Stimulated activated CD8-positive, alpha-beta memory T cell treated with anti-CD3 and anti-CD28 coated beads, Interleukin-15, amount 100 ng/mL, for 1 hour (primary cell): ENCODE measurements at places on chromosomes 5 and 9.

- DNase-seq: no peak
Observed at GRCh38 chr5:22693121-22693520, 160.0 kb downstream of the CDH12 start.

DNA sequence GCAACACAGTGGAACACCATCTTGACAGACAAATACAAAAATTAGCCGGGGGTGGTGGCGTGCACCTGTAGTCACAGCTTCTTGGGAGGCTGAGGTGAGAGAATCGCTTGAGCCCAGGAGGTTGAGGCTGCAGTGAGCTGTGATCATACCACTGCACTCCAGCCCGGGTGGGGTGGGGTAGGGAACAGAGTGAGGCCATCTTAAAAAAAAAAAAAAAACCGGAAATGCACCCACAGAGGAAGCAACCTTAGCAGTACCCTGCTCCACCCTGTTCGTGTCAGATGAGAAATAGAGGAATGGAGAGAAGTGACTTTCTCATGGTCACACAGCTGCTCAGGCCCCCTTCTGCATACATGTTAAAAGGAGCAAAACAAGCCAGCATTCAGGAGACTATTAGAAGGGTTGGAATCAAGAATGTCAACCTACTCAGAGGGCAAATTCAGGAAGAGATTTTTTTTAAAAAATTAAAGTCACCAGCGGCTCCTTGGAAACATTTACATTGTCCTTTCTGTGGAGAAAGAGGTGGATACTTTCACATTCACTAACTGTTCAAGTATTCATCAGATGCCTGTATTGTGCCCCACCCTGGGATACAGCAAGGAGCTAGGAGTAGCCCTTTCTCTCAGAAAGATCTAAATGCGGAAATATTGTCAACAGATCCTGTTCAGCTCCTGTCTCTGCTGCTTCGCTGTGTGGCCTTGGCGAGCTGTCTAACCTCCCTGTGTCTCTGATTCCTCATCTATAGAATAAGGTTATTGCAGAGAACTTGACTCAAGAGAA, 41.0 kb downstream of the CYFIP2 start:
- DNase-seq: no peak

DNA sequence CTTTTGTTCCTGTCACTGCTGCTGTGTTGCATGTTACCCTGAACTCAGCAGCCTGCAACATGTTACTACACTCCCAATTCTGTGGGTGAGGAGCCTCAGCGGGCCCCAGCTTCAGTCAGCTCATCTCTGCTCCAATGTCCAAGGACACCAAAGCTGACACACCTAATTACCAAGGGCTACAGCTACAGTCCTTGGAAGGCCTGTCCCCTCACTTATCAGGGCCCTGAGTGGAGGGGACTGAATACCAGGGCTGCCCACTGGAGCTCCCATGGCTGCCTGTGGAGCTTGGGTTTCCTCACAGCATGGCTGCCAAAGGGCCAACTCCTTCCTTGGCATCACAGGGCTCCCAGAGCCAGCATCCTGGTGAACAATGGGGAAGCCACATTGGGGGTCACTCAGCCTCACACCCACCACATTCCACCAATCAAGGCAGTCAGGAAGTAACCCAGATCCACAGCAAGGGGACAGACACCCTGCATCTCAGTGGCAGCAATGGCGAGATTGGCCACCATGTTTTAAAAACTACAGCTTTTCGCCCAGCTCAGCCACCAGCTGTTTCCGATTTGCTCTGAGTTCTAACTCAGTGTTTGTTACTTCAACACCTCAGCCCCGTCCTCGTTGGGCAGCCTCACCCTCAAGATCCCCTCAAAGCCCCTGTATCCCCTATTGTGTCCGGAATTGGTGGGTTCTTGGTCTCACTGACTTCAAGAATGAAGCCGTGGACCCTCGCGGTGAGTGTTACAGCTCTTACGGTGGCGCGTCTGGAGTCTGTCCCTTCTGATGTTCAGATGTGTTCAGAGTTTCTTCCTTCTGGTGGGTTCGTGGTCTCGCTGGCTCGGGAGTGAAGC, 18.9 kb downstream of the SEMA4D start:
- DNase-seq: no peak

DNA sequence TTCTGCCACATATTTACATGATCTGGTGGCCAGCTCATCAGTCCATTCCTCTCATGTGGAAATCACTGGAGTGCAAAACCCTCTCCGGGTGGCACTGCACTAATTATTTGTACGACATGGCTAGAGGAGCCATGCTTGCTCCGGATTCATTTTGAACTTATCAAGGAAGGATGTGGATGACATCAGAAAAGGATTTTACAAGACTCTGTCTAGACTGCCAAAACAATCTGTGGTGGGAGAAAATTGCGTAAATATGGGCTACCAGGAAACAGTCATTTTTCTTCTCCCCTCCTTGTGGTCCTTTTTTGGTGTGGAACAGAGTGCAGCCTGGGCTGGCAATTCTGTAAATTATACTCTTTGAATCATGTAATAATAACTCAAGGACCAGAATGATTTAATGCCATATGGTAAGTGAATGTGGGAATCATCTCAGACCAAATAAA, 123.4 kb upstream of the IFNE start:
- no peak for DNase-seq

- no peak for DNase-seq
Observed at GRCh38 chr9:117691367-117691766, 12.8 kb upstream of the TLR4 start.

- no peak for DNase-seq
Observed at GRCh38 chr5:61704289-61704688, 372.2 kb downstream of the ZSWIM6 start.

GRCh38 chr5:110903966-110904365, 165.2 kb downstream of the SLC25A46 start:
- no peak for DNase-seq

DNA sequence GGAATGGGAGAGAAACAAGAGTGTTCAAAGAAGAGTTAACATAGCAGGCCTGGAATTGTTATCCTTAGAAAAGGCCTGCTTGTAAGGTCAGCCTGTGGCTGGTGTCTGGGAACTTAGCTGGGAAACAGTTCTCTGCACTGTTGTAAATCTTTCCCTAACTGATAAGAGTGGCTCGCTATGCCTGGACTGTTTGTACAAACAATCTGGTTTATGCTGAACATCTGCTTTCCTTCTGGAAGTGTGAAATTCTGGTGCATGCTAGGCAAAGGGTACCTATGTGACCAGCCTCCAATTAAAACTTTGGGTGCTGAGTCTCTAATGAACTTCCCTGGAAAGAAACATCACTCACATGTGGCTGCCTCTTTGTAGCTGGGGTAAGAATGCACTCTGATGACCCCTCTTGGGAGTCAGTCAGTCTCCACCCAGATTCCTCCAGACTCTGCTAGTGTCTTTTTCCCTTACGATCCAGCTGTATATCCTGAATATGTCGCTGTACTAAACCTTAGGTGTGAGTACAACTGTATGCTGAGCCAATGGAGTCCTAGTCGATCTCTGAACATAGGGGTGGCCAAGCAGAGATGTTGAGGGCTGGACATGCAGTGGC, 16.5 kb downstream of the SPARC start:
- no peak for DNase-seq

- DNase-seq: no peak
Observed at GRCh38 chr5:180637962-180638680, 11.3 kb downstream of the FLT4 start.

GRCh38 chr5:57986761-57987341, 473.0 kb downstream of the PLK2 start:
- no peak for DNase-seq

GRCh38 chr9:2525147-2525546, 96.4 kb upstream of the VLDLR start:
- no peak for DNase-seq

DNA sequence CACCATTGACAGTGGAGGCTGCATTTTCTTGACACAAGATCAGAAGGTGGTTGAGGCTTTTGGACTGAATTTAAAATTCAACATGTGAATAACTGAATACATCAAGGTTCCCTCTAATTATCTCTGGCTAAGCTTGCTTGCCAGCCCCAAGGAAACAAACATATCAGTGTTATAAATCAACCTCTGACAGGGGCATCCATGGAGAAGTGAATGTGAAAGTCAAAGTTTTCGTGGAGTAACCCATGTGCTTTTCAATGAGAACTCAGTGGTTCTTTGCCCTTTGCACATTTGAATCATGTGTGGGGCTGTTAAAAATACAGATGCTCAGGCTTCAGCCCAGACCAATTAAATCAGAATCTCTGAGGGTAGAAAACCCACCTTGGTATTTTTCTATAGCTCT, 128.9 kb downstream of the LRRC70 start:
- DNase-seq: no peak

DNA sequence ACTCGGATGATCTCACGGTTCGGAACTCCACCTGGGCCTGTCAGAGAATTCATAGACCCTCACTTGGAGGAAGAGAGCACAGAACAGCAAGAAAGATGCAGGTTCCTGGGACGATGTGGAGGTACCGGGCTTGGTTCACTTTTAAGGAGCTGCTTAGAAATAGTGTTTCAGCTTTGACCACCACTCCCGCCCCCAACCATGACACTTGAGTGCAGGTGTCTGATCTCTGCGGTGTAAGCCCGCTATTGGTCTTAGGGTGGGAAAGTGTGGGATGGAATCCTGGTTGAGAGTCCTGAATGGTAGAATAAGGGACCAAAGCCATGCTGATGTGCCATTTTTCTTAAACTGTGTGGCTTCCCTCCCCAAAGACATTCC, 97.2 kb upstream of the LMX1B start:
- no peak for DNase-seq

- DNase-seq: no peak
Observed at GRCh38 chr5:53376853-53377252, 103.6 kb upstream of the FST start.

DNA sequence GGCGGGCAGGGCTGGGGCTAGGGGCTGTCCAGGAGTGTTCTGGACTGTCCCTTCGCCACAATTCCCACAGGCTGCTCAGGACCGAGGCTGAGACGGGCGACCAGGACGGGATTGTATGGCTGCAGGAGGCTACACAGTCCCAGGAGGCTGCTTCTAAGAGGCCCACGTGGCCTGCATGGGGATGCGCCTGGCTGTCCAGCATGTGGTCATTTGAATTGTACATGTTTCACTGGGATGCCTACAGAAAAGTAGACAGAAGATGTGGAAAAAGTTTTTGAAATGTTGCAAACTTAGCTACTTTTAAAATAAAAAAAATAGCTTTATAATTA, 32.6 kb upstream of the SPTLC1 start:
- no peak for DNase-seq

DNA sequence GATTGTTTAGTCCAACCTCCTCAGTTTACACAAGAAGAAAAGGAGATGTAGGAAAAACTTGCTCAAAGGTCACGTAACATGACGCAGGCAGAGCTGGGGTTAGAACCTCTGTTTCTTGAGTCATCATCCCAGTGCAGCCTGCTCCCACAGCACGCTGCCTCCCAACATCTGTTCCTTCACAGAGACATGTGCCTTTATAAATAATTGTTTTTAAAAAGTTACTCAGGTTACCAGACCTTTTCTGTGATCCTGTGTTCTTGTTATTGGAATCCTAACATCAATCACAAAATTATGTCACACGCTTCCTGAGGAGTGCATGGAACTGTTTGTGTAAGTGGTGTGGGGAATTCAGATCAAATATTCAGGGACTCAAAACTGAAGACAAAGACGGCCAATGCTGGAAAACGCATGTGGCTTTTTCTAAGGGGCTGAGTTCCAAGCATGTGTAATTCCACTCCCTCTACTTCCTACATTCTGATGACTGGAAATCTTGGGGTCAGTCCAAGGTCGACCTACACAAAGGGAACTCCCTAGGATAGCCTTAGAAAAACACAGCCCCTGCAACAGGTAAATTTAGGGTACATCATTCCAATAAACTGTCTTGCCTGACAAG, 184.3 kb downstream of the TSSK1B start:
- no peak for DNase-seq

DNA sequence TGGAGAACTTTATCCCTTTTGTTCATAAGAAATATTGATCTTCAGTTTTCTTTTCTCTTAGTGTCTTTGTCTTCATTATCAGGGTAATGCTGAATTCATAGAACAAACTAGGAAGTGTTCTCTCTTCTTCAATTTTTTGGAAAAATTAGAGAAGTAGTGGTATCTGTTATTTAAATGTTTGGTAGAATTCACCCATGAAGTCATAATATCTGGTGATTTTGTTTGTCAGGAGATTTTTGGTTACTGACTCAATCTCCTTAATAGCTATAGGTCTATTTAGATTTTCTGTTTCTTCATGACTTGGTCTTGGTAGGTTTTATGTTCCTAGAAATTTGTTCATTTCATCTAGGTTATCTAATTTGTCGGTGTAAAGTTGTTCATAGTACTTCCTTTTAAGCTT, 45.4 kb upstream of the STARD4 start:
- DNase-seq: no peak

GRCh38 chr5:15092801-15093200, 221.2 kb upstream of the ANKH start:
- no peak for DNase-seq

- DNase-seq: peak; percentile 60
Observed at GRCh38 chr9:137046088-137046787, at the start of gene NPDC1. TSS of gene NPDC1 (minus strand) at chr9:137046177. CDS start at chr9:137045989, 188 bp downstream.

DNA sequence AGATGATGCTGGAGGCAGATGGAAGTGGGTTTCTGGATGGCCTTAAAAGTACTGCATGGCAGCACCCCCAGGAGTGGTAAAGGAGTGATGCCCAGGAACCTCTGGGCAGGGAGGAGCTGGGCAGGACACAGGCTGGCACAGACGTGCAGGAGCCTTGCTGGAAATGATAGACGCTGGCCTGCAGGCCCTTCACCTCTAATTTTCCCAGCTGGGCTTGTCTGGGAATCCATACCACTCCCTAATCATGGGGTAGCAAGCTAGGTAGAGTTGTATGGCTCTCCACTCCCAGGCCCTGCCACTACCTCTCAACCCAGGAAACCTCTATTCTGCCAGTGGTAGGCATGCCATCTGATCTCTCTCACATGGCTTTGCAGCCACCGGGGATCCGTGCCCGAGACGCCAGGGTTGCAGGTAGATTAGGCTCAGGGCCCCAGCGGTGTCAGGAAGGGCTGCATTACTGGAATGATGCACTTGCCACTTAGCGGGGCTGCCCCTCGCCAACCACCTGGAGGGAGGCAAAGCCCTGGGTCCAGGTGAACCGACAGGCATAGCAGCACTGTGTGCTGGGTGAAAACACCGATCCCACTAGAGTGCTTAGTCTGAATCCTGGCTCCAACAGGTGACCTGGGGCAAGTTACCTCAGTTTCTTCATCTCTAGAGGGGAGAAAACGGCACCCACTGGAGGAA, 79.6 kb upstream of the SLC25A51 start:
- DNase-seq: no peak

DNA sequence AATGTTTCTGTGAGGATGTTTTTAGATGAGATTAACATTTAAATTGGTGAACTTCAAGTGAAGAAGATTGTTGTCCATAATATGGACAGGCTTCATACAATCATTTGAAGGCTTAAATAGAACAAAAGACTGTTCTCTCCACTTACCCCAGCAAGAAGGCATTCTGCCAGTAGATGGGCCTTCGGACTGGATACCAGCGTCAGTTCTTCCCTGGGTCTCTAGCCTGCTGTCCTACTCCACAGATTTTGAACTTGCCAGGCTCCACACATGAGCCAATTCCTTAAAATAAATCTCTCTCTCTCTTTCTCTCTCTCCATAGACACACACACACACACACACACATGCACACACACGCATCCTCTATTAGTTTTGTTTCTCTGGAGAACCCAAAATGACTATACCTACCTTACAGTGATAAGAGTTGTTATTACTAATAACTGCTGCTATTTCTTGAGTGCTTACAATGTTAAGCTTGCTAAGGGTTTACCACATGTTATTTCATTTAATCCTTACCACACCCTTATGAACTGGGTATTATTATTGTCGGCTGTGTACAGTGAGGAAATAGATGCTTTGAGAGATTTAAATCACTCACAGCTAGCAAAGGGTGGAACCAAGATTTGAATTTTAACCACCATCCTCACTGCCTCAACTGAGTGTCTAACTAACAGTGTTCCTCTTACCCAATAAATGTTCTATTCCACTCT, 19.8 kb upstream of the IQGAP2 start:
- DNase-seq: no peak
